Endodermal cell (in vitro differentiated cells): ENCODE measurements at places on chromosomes 4 and X.
A peak's percentile ranks its signal among the peaks of the same experiment; 100 is the strongest.

- DNase-seq: no peak
Observed at GRCh38 chrX:24732766-24733500, 39.2 kb downstream of the POLA1 start.

DNA sequence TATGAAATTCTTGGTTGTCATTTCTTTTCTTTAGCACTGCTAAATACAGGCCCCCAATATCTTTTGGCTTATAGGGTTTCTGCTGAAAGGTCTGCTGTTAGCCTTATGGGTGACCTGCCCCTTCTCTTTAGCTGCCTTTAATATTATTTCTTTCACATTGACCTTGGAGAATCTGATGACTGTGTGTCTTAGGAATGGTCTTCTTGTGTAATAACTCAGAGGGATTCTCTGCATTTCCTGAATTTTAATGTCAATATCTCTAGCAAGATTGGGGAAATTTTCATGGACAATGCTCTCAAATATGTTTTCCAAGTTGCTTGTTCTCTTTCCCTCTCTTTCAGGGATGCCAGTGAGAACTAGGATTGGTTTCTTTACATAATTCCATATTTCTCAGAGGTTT, 292.4 kb downstream of the SLC7A11 start:
- no peak for DNase-seq

DNA sequence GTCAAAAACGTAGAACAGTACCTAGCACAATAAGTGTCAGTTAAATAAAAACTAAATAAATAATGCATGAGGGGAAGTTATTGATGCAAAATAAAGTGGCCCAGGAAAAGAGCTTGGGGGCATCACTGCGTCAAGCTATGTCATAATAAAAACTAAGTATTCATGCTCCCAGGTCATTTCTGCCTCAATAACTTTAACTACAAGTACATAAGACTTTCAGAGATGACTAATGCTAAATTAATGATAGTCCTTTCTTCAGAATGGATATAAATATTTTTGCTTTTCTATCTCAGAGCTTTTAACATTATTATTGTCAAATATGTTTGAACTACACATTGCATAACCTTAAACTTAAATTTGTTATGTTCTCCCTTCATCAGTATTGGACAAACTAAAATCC, 92.2 kb upstream of the MAGEB10 start:
- DNase-seq: no peak

- no peak for DNase-seq
Observed at GRCh38 chr4:1873291-1873690, 2.1 kb downstream of the NSD2 start.

DNA sequence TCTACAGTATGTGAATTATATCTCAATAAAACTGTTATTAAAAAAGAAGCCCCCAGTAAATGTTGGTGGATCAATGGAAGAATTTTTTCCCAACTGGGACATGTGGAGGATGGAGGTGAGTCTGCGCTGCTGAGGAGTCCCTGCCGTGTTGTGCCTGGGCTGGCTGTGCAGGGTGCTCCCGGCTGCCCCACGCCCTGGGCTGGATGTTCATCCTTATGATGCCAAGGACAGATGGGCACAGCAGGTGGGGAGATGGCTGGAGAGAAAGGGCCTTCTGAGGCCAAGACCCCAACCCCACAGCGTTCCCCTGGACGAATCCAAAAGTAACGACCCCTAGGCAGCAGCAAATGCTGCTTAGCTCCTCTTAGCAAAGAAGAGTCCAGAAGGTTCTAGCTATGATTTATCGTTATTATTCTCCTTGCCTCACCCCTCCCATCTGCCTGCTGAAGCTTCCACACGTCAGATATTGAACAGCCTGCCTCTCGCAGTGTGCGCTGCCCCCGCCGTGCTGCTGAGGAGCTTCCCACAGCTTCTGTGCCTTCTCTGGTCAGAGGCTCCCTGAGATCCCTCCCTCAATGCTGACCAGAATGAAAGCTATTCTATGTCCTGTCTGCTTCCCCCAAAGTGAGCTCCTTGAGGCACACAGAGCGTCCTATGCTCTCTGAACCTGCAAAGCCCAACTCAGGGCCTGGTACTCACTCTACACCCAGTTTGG, 26.5 kb downstream of the HMX1 start:
- DNase-seq: peak; percentile 31

GRCh38 chrX:63744850-63745394, 40.1 kb downstream of the ARHGEF9 start:
- no peak for DNase-seq

GRCh38 chrX:29992083-29992482, 223.3 kb upstream of the MAGEB2 start:
- no peak for DNase-seq

DNA sequence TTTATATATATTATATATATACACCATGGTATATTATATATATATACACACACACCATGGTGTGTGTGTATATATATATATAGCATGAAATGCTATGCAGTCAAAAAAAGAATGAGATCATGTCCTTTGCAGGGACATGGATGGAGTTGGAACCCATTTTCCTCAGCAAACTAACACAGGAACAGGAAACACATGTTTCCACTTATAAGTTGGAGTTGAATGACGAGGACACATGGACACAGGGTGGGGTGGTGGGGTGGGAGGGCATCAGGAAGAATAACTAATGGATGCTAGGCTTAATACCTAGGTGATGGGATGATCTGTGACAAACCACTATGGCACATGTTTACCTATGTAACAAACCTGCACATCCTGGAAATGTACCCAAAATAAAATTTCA, 293.6 kb upstream of the NDST3 start:
- no peak for DNase-seq

DNA sequence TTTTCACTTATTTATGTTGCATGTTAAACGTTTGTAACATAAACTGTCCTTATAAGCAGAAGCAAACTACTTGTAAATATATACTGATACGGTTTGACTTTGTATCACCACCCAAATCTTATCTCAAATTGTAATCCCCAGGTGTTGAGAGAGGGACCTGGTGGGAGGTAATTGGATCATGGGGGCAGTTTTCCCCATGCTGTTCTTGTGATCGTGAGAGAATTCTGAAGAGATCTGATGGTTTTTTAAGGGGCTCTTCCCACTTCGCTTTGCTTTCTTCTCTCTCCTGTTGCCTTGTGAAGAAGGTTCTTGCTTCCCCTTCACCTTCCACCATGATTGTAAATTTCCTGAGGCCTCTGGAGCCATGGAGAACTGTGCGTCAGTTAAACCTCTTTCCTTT, 87.1 kb upstream of the MAPK10 start:
- peak; percentile 69 for DNase-seq

GRCh38 chrX:136794080-136794479, 13.3 kb upstream of the ARHGEF6 start:
- DNase-seq: no peak

DNA sequence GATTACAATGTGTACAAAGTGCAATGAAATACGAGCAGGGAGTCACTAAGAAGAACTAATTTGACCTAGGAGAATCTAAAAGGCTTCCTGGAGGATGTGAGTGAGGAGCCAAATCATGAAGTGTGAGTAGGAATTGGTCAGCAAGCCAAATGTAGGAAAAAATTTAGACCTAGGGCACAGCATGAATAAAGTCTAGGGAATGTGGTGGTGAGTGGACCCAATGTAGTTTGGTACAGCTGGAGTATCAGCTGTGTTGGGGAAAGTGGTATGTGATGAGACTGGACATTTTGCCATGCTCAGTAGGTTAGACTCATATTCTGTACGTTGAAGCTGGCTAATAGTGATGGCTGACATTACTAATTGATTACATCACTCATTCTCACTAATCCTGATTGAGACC, 191.0 kb downstream of the AFF2 start:
- no peak for DNase-seq

DNA sequence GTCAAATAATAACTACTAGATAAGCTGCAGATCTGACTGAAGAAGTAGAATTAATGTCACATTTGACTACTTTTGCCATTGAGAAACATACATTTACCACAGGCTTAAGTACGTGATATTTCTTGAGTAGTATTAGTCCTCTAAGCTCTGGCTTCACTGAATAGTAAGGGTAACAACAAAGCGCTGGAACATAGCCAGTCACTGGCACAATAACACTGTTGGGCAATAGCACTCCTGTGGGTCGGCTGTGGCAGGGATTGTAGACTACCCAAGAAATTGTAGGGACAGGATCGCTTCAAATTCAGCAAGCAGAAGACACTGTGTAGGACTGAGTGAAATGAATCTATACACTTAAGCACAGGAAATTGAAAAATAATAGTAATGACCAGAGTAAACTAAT, 27.1 kb upstream of the IL15 start:
- no peak for DNase-seq

DNA sequence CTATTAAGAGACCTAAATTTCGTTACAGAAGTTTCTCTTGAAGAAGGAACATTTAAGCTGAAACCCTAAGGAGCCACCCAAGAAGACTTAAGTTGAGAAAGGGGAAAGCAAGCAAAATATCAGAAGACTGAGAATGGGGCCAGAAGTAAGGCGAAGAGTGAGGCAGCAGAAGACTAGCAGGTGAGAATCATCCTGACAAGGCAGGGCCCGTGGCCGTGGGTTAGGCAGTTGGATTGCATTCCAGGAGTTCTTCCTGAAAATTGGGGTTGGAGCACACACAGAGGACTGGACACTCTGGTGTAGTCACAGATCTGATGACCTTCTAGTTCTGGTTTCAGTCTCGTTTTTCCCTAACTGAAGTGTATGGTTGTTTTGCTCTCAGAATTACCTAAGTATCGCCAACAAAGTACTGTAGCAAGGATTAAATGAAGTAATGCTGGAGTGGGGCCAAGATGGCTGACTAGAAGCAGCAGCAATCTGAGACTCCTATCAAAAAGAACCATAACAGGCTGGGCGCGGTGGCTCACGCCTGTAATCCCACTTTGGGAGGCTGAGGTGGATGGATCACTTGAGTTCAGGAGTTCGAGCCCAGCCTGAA, 94.4 kb upstream of the GUCY1A1 start:
- no peak for DNase-seq

DNA sequence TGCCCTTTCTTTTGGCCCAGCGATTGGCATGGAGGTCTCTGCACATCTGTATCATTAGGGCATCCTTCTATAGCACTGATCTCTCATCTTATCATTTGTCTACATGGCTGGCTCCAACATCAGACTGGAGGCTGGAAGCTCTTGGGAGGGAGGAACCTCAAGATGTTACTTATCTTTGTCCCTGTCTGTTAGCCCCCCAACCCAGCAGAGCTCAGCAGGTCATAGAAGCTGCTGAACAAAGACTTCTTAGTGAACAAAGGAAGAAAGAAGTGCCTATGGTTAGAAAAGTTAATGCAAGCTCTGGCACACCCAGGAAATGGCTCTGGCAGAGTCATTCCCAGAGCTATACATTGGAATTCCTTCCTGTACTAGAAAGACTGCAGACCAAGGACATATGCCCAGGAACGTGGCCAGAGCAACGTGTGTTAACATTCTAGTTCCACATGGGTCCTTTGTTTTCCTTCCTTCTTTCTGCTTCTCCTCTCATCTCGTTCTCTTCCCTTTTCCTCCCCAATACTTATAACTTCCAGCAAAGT, 74.0 kb downstream of the SEL1L3 start:
- no peak for DNase-seq

- DNase-seq: no peak
Observed at GRCh38 chr4:14752341-14753046, 249.8 kb upstream of the CPEB2 start.

DNA sequence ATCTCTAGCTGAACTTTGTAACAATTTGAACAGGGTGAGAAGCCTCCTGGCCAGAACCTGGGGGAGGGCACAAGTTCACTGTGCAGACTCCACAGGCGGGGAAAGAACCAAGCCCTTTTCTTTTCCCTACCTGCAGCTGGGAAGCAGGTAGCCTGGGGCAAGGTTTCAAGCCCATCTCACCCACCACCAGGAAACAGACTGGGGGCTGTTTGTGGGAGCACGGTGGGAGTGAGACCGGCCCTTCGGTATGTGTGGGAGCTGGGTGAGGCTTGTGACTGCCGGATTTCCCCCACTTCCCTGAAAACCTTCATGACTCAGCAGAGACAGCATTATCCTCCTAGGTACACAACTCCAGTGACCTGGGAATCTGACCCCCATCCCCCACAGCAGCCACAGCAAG, 211.7 kb downstream of the ZNF674 start:
- DNase-seq: no peak

DNA sequence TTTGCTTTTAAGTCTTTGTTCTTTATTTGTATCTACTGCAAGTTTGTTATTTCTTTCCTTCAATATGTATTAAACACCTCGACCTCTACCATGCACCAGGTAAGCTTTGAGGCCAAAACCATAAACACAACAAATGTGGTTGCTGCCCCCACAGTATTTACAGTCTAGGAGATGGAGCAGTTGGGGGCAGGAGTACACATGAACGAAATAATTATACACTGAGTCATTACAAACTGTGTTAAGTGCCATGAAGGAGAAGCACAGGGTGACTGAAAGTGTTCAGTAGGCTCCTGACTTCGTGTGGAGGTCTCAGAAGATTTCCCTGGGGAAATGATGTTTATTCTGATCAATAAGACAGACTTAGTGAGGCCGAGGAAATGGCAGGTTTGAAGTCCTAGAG, 30.3 kb downstream of the SLC25A43 start:
- no peak for DNase-seq

- DNase-seq: no peak
Observed at GRCh38 chrX:112424166-112424565, 255.6 kb downstream of the LHFPL1 start.

GRCh38 chr4:33649471-33649870, 2594.8 kb downstream of the ARAP2 start:
- DNase-seq: no peak

GRCh38 chr4:103721251-103721650, 1.5 kb upstream of the TACR3 start:
- no peak for DNase-seq

DNA sequence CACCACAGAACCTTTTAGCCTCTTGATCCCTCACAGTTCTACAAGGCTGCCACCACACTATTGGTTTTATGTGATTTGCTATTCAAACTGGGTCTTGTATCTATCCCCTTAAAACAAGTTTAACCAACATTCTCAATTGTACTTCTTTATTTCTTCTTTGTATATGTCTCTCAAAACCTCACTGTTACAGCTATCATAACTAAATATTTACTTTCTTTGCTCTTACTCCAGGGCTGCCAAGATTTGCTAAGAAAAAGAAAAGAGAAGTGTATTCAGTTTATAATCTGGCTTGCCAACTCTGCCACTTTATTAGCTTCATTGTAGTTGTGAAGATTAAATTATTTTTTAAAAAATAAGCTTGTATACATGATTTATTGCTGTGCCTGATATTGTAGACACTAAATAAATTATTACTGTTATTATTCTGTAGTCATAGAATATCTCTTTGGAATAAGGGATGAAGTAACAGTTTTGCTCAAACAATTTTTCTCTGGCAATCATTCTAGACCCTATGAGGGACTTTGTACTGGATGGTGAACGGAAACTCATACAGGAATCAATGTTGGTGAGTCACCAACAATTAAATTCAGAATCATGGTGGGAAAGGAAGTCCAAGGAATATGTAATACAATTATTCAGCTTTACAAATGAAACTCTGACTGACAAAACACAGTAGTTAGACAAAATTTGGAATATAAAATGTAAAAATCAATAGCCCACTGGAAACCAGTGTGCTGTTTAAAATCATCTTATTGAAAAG, 127.1 kb upstream of the DCAF8L1 start:
- DNase-seq: no peak

GRCh38 chr4:37762294-37762990, 64.0 kb upstream of the PGM2 start:
- peak; percentile 54 for DNase-seq
